ENCODE measurements at places on chromosomes 5 and 9.
A peak's percentile ranks its signal among the peaks of the same experiment; 100 is the strongest.

- peak; percentile 85 for DNase-seq
Observed at GRCh38 chr5:31944684-31945445, 229.3 kb downstream of the GOLPH3 start.

GRCh38 chr9:121784731-121785411 lies 133.4 kb downstream of the DAB2IP start:
- DNase-seq = no peak

- no peak for DNase-seq
Observed at GRCh38 chr5:117504305-117504704, 929.7 kb upstream of the SEMA6A start.

GRCh38 chr9:95010431-95010838 lies 283.9 kb downstream of the AOPEP start:
- DNase-seq = peak; percentile 77

DNA sequence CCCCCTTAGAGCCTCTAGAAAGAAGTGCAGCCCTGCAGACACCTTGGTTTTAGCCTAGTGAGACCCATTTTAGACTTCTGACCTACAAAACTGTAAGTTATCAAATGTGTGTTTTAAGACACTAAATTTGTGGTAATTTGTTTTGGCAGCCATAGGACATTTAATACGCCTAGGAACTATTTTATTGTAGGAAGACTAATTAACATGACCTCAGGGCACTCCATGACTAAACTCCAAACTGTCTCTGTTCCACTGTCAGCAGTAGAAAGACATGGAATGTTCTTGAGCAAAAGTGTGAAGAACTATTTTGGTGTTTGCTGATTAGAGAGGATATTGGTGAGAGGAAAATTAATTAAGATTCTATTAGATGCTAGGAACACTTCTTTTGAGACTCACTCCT lies 4.1 kb upstream of the APC start:
- no peak for DNase-seq

DNA sequence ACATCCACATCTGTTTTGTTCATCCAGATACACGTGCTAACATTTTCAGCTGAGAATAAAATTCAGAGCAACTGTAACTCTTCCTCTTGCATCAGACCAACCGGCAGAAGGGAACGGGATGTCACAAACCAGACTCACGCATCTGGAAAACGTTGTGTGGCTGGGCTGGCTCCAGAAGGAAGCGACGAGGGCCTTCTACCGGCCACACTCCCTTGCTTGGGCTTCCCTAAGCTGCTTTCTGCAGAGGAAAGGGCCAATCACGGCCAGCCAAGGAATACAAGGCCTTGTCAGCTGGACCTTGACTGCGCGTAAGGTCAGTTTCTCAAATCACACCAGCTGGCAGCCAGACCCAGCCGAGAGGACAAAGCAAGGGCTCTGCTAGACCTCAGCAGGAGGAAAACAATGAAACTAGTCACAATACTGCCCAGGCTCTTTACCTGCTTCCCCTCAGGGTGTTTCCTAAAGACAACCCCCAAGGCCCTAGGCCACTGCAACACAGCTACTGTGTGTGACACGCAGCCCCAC lies 106.1 kb downstream of the THBS4 start:
- no peak for DNase-seq

- no peak for DNase-seq
Observed at GRCh38 chr5:94467346-94467953, 151.0 kb downstream of the KIAA0825 start.

DNA sequence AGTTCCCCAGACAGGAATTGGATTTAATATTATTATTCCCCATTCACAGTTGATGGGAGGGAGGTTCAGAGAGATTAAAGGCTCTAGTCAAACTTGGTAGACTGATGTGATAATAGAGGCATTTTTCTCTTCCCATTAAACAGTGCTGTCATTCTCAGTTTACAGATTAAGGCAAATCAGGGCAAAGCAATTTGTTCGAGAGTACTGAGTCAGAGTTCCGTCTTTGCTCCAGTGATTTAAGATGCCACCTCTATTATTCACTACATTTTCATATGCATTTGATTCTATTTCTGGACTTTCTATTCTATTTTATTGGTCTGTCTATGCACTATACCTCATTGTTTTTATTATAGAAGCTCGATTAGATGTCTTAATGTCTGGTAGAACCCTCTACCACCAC lies 201.0 kb upstream of the RAI14 start:
- DNase-seq = no peak

- DNase-seq = peak; percentile 87
Observed at GRCh38 chr5:54257366-54258118, 52.8 kb downstream of the ARL15 start.

- DNase-seq = peak; percentile 74
Observed at GRCh38 chr9:81759680-81760215, 70.4 kb upstream of the TLE1 start.

DNA sequence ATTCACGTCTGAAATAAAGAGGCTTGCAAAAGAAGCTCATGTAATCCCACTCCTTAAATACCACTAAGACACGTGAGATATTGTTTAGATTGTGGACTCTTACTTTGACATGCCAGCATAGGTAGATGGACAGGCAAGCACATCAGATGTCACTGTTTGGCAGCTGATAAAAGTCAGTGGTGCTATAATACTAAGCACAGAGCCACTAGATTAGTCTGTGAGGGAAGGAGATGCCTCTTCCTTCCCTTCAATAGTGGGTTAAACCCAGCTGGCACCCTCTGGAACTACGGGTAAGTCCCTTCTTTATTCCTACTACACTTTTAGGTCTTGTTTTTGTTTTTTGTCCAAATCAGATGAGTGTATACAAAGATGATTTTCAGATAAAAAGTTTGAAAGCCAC lies at the start of gene MYOT:
Gene MYOT (plus strand): TSS at position 197 of the 400 bp plus-strand sequence. CDS start 2,792 bp downstream, outside the sequence.
- no peak for DNase-seq

DNA sequence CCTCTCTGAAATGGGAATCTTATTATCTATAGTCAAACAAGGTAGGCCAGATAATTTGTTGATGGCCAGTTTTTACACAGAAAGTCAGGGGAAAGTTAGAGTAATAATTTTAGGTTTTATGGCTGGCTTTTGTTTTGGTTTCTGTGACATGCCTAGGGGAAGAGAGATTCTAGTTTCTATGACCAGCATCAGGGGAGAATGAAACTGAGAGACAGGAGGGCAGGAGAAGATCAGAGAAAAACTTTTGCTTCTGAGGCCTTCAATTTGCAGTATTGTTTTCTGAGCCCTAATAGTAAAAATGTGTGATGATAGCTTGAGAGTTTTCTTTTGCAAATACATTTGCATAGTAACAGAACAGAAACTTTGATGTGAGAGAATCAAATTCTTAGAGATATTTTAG lies 564.3 kb downstream of the ZNF608 start:
- DNase-seq = no peak

GRCh38 chr5:92777421-92777820 lies 803.6 kb downstream of the NR2F1-AS1 start:
- DNase-seq = no peak

DNA sequence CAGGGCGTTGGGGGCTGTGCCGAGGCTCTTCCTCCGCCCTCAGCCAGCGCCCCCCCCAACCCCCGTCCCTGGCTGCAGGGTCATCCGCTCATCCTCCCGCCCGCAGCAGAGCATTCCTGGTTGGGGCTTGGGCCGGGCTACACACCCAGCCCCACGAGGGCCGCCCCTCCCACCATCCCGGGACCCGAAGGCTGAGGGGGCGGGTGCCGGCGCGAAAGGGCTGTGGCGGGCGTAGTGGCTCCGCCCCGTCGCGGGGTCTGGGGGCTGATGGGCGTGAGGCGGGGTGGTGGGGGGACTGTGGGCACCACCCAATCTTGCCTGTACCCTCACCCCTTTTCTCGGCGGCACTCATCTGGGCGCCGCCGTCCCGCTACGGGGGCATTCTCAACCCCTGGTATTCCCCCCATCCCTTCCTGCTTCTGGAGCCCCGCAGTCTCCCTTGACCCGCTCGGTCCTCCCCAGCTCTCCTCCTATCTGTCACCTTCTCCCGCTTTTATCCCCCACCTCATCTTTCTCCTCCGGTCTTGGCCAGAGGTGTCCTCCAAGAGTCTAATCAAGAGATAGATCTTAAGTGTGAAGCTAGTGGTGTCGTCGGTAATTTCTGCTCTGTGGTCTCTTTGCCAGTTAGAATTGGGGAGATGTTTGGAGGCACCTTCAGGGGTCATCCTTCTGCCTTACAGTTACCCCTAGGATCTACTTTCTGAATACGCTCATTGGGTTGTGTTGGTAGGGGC lies 1.6 kb downstream of the FER start:
- DNase-seq = no peak

DNA sequence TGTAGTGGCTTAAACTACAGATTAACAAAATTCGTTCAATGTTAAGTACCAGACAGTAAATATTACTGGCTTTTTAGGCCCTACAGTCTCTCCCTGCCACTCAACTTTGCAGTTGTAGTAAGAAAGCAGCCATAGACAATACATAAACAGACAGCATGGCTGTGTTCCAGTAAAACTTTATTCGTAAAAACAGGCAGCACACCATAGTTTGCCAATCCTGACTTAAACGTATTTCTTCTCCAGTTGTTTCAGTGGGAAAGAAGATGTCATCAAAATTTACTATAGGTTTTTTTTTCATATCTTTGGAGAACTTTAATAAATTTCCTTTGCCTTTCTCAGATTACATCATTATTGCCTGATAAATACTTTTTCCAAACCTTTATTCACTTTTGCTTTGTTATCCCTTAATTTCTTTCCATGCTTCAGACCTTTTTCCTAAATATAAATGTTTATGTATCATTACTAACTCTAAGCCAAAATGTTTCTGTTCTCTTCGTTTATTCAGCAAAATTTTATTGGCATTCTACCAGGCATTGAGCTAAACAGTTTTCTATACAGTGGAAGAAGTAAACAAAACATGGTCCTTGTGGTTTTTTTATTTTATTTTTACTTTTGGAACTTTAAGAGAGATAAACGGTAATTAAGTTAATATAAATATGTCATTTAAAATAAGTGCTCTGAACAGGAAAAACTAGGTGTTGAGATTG lies 64.5 kb downstream of the SLF1 start:
- no peak for DNase-seq

DNA sequence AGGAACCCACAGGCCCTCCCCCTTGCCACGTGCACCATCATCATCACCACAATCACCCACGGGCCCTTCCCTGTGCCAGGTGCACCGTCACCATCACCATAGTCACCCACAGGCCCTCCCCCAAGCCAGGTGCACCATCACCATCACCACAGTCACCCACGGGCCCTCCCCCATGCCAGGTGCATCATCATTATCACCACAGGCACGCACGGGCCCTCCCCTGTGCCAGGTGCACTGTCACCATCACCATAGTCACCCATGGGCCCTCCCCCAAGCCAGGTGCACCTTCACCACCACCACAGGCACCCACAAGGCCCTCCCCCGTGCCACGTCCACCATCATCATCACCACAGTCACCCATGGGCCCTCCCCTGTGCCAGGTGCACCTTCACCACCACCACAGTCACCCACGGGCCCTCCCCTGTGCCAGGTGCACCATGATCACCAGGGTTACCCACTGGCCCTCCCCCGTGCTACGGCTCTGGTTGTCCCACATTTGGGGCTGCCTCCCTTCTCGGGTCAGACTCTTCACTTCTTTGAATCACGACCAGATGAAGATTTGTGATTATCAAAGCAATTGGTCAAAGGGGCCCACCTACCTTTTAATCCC lies 69.1 kb upstream of the OLFM1 start:
- DNase-seq = no peak

GRCh38 chr5:58918021-58918729 lies 335.3 kb downstream of the RAB3C start:
- no peak for DNase-seq

GRCh38 chr9:97307500-97308163 lies at the start of gene CCDC180:
Gene CCDC180, plus strand, starts transcription at chr9:97307659. Its CDS starts 405 bp downstream, at chr9:97308064.
- no peak for DNase-seq

DNA sequence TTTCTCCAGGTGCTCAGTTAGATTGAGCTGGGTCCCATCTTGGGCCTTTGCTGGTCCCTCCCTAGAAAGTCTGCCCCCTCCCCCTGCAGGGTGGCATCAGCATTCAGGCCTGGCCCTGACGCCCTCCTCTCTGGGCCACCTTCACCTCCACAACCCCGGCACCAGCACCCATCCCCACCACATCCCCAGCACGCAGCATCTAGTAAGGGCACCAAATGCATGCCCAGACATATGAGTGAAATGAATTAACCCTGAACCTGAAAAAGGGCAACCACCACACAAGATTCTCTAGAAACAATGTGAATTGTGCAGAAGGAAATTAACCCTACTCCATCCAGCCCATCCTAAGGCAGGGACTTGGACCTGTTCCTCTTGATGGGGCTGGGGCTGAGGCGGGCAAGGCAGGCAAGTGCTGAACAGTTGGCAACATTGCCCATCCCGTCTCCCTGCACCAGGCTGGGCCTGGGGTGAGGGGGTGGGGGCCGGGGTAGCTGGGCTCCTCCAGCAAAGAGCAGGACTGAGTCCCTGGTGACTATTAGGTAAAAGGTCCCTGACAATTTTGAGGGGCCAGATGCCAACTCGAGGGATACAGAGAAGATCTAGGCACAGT lies 125.9 kb downstream of the KCNIP1 start:
- DNase-seq = no peak

DNA sequence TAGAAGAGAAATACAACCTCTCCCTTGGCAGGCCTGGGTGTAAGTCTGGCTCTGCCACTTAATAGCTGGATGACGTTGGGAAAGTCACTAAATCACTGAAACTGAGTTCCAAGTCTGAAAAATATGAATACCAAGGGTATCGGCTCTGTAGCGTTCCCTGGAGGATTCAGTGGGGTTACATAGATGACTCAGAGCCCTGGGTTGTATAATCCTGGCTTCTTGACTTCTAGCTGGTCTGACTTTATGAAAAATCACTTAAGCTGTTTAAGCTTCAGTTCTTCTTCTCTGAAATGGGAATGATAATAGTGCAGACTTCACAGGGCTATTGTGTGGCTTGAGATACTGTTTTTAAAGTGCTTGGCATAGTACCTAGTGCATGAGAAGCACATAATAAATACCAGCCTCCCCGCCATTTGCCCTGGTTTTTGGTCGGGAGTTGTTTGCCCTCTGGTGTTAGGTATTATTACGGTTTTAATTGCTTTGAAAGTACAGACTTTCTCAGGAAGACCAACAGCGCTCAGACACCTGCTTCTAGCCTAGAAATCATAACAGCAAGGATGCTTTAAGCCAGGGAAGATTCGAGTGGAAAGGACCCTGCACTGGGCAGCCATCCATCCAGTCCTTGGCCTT lies 43.0 kb downstream of the CYFIP2 start:
- no peak for DNase-seq

- no peak for DNase-seq
Observed at GRCh38 chr5:134769206-134769605, 10.6 kb downstream of the DDX46 start.

Data from DMS153 (cell line).